ENCODE measurements at places on chromosomes 5 and 9.

DNA sequence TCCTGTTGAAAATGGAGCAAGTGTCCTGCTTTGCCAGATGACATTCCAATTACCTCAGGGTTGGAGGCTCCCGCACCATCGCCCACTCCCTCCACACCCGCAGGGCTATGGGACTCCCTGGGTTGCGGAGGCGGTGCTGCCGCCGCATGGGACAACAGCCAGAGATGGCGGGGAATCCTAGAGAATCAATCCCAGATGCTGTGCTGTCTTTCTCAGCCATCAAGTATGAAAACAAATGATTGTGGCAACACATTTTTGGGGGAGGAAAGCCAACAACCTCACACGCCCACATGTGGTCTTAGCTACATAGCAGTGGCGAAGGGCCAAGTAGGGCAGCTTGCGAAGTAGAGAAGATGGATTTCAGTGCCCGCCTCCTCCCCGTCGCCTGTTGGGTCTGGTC, 46.7 kb downstream of the IL31RA start:
- DNase-seq: peak; percentile 97

- DNase-seq: no peak
Observed at GRCh38 chr9:92954049-92954861, 6.9 kb downstream of the FGD3 start.

DNA sequence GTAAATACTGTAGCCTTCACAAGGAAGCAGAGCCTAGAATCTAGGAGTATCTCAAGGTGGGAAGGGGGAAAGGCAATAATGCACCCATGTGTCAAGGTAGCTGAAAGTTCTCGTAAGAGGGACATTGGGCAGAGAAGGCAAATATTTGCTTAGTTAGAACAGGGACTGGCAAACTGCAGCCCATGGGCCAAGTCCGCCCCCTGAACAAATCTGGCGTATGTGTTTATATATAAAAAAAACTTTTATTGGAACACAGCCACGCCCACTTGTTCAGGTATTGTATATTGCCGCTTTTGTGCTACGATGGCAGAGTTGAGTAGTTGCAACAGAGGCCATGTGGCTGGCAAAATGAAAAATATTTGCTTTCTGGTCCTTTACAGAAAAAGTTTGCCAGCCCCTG, 16.1 kb downstream of the KCNN2 start:
- DNase-seq: no peak

- no peak for DNase-seq
Observed at GRCh38 chr9:106693558-106693957, 169.4 kb upstream of the ZNF462 start.

- no peak for DNase-seq
Observed at GRCh38 chr9:86486891-86487837, 133.0 kb upstream of the TUT7 start.

GRCh38 chr9:89418474-89418845, 79.5 kb downstream of the SEMA4D start:
- no peak for DNase-seq

DNA sequence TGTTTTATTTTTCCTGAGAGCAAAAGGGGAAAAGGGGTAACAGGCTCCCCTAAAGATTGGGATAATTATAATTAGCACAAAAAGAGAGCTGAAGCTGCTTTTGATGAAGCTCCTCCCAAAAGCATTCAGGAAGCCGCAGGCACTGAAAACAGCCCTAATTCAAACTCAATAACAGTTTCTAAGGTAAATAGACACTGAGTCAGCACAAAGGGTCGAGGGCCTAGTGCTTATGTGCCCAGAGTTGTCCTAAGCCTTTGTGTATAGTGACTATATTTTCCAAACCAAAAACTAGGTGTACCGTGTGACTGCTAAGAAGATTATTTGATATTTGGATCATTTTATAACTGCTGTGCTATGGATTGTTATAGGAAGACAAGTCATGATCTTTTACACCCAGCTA, 67.7 kb downstream of the HMHB1 start:
- DNase-seq: no peak

GRCh38 chr5:143128412-143129071, 274.9 kb downstream of the NR3C1 start:
- DNase-seq: no peak

GRCh38 chr9:133168432-133168831, 4.7 kb upstream of the GBGT1 start:
- DNase-seq: no peak

- no peak for DNase-seq
Observed at GRCh38 chr5:54986269-54986654, 869 bp upstream of the ESM1 start.

GRCh38 chr5:112907166-112907631, 14.8 kb downstream of the REEP5 start:
- DNase-seq: no peak

DNA sequence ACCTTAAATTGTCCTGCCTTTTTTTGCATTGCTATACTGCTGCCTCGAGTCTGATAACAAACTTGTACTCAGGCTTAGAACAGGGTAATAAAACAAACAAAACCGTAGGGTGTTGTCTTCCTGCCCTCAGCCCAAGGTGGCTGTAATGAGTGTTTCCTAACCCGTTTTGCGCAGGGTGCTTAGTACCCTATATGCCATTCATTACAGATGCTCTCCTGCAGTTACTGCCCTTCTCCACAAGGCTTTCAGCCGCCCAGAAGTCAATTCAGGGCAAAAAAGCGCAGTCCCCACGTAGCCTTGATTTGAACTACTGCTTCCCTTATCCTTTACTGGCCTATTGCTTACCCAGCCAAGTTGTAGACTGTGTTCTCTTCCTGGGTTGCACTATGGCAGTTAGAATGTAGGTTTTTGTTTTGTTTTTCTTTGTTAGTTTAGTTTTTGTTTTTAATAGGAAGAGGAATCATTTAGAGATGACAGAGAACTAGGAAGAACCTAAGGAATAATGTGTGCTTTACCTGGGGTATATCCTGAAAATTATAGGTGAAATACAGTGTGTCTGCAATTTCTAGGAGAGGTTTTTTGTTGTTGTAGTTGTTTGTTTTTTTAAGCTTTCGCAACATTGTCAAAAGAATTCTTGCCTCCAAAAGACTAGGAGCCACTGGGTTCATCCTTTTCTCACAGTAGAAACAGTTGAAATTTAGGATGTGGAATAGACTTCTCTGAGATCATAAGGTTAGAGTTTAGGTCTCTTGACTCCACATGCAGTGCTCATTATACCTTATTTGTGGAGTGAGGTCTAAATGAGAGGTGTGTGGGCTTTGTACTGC, 1.3 kb downstream of the HMGXB3 start:
- DNase-seq: no peak

DNA sequence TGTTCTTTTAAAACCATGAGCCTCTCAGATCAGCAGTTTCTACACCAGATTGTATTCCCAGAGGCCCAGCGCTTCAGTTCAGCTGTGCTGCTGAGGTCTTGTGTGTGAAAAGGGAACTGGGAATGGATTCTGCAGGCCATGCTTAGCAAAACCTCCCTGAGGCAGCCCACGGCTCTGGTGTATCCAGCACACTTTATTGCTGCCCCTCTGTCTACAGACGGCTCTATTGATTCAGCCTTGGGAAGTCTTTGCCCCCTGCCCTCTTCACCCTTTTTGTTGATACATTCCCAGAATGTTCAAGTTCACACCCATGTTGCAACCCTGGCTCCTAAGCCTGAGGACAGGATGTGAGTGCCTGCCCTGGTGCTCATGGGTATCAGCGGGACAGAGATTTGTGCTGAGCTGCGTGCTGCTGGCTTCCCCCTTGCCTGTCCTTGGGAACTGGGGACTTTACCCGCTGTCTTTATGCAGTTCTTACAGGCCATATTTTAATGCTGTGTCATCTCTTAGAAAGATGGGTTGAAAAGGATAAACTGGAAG, 37.3 kb downstream of the ARHGAP26 start:
- DNase-seq: no peak

- peak; percentile 7 for DNase-seq
Observed at GRCh38 chr9:79524266-79524665, 47.5 kb upstream of the TLE4 start.

GRCh38 chr9:82499337-82499736, 510.8 kb downstream of the SPATA31D1 start:
- DNase-seq: no peak

GRCh38 chr9:112063151-112063550, 111.9 kb downstream of the SUSD1 start:
- peak; percentile 65 for DNase-seq

DNA sequence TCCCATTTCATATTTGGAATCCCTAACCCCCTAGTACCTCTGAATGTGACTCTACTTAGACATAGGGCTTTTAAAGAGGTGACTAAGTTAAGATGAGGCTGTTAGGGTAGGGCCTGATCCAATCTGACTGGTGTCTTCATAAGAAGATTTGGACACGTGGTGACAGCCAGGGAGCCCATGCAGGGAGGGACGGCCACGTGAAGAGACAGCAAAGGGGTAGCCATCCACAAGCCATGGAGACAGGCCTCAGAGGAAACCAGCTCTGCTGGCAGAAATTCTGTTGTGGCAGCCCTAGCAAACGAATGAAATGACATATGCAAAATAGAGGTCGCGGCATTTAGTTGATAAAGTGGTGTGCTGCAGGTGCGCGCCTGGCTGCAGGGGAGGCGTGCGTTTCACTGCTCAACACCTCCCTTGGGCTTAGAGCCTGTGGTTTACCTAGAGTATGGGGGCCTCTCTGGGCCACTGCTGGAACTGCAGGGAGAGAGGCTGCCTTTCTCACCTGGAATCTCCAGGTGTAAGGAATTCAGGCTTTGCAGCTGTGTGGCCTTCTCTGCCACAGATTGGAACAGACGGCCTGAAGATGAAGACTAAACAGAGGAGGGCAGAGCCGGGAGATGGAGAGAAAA, 7.1 kb upstream of the AFAP1L1 start:
- no peak for DNase-seq

- no peak for DNase-seq
Observed at GRCh38 chr5:172113036-172113435, 75.0 kb downstream of the STK10 start.

- no peak for DNase-seq
Observed at GRCh38 chr5:124745007-124745927, 1.2 kb downstream of the ZNF608 start.

DNA sequence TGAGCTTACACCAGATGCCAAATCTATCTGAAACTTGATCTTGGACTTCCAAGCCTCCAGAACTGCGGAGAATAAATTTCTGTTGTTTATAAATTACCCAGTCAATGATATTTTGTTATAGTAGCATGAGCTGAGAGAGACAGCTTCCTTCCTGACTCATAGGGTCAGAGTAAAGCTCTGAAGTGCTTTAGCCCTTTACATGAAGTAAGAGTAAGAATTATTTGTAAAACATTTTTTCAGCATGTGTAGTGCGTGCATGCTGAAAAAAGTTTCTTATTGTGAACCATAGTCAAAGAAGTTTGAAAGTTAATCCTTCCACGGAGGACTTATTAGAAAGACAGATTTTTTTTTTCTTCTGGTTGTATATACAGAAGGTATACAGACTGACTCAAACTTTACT, 172.4 kb downstream of the DMRT2 start:
- no peak for DNase-seq

- DNase-seq: no peak
Observed at GRCh38 chr5:133723651-133724366, 111.5 kb upstream of the FSTL4 start.

GRCh38 chr9:134028575-134029247, 3.4 kb downstream of the BRD3OS start:
- no peak for DNase-seq

- no peak for DNase-seq
Observed at GRCh38 chr5:139644001-139644456, 4.1 kb upstream of the CXXC5 start.

DNA sequence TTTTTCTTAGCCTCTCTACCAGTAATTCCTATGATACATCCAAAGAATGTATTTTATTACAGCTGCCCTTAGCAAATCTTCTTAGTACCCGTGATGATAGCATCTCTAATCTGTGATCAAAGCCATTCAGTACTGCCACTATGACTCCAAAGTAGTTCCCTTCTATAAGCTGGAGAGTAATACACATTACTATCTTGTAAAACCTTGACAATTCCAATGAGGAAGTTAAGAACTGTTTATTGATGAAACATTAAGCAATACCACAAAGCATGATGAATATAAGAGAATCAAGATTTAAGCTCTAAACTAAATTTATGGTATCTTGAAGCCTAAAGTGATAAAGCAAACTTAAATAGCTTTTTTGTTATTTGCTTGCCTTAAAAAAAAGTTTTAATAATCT, 86.1 kb downstream of the SMIM23 start:
- no peak for DNase-seq

DNA sequence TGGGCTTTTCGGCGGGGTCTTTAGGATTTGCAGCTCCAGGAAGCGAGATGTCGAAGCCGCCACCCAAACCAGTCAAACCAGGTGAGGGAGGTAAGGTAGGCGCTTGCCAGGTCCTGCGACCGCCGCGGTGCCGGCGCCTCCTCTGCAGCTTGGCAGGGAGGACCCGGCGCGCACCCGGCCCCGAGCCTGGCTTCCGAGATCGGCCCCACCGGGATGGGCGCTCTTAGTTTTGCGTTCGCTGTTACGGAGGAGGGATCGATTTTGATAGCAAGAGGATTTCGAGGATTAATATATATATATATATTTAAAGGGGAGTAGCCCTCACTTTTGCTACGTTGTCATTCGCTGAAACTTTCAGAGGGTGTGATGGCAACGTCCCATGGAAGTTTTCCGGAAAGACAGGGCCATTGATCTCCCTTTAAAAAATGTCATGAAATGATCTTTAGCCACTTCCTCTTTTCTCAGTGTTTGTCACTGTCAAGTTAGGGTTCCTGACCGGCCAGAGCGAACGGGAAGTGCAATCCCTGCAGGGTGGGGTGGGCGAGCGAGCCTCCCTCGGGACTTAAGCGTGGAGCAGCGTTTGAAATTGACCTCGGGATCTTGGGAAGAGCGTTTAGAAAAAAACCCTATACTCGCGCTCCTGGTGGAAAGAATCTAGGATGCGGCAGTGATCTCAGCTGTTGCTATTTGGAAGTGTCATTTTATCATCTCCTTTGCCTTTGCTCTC, 495 bp downstream of the OSTF1 start:
- DNase-seq: no peak

- no peak for DNase-seq
Observed at GRCh38 chr9:28696960-28697359, 1123.7 kb upstream of the C9orf72 start.

DNA sequence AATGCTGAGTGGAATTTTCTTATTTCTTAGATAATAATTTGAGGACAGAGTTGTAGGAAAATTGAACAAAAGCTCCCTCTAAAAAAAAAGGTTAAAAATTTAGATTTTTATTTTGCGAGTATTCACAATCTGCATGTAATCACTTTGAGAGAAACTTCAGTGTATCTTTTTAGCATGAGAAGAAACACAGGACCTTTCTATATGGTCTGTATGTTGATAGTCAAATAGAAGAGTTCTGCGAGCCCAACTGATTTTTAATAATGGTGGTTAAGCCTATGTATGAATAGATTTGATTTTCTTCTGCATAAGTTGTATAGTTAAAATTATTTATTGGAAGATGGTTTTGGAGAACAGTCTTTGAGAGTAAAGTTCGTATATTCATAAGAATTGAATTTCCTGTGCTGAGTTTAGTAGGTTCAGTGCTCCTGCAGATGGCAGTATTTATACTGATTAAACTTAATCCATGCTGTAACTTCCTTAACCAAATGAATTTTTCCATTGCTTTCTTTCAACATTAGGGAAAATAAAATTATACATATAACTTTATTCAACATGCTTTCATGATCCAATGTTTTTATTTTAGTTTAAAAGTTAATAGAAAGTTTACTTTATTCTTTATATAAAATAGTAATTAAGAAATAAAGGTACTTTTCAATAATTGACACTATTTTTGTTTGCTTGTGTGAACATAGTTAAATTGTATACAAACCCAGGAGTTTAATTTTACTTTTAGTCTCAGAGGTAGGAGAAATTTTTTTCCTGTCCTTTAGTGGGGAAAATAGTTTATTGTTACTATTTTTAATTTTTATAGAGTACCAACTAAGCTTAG, 19.6 kb downstream of the TCERG1 start:
- DNase-seq: no peak

Measured in BJ (cell line).